Erythroblast (primary cell): ENCODE measurements at places on chromosomes 5 and 9.

- DNase-seq = no peak
Measured at GRCh38 chr9:117783828-117784227, 79.6 kb downstream of the TLR4 start.

- DNase-seq = no peak
Measured at GRCh38 chr9:126216826-126217225, 109.8 kb upstream of the MVB12B start.

- DNase-seq = no peak
Measured at GRCh38 chr5:59282726-59283125, 610.8 kb downstream of the PDE4D start.

GRCh38 chr5:123671711-123672456 is 159.9 kb downstream of the CSNK1G3 start:
- no peak for DNase-seq

DNA sequence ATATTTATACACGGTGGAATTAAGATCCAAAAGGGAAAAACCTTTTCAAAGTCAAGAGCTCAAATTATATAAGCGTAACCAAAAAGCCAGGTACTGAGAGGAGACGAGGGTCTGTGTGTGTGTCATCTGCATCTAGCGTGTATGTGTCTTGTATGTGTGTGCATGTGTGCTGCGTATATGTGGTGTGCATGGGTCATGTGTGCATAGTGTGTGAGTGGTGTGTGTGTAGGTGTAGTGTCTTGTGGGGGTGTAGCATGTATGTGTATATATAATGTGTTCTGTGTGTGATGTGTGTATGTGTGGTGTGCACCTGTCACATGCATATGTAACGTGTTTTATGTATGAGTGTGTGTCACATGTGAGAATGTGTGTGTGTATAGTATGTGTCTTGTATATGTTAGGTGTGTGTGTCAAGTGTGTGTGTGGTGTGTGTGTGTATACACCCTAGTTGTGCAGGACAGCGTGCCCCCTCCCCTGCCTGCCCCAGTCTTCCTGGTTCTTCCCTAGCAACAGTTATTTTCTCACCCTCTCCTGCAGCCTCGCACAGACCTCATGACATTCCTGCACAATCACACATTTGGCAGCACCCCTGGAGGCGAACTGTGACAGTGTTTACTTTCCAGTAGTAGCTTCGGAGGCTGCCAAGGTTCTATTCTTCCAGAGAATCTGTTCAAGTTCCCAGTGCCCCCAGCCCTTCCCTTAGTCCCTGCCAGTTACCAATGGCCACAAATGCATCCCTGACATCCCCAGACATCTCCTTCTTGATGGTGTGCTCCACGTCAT is 27.1 kb upstream of the TNIP1 start:
- no peak for DNase-seq

DNA sequence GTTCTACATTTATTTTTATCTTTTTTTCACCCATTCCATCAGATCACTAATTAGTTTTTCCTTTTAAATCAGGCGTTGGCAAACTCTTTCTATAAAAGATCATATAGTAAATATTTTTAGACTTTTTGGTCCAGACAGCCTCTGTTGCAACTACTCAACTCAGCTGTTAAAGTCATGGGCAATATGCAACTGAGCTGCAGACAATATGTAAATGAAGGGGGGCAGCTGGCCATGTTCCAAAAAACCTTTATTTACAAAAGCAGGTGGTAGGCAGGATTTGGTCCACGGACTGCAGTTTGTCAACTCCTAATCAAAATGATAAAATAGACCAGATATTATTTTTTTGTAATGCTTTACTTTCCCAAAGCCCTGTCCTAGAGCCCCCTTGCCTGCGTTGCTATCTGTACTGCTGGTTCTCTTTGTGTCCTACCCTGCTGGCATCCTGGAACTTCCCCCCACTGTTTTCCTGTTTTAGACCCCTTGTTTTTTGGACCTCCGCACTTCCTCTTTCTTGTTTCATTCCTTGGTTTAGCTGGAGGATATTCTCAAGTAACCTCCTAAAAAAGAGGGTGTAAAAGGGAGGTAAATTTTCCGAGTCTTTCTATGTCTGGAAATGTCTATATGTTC is 24.7 kb upstream of the TNFSF8 start:
- no peak for DNase-seq

DNA sequence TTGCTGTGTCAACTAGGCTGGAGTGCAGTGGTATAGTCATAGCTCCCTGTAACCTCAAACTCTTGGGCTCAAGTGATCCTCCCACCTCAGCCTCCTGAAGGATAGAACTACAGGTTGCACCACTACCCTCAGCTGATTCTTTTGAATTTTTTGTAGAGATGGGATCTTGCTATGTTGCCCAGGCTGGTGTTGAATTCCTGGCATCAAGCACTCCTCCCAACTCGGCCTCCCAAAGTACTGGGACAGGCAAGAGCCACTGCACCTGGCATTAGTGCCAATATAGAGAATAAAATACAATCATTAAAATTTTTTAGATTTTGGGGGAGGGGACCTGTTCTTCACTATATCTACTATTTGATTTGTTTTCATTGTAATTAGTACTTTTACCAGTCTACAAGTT is 15.4 kb downstream of the PPIP5K2 start:
- no peak for DNase-seq

GRCh38 chr9:120394058-120394669 is 185.8 kb downstream of the CDK5RAP2 start:
- DNase-seq = no peak

GRCh38 chr9:112439171-112439570 is 47.5 kb upstream of the KIAA1958 start:
- DNase-seq = no peak

- no peak for DNase-seq
Measured at GRCh38 chr5:16549491-16550206, 67.1 kb downstream of the RETREG1 start.

DNA sequence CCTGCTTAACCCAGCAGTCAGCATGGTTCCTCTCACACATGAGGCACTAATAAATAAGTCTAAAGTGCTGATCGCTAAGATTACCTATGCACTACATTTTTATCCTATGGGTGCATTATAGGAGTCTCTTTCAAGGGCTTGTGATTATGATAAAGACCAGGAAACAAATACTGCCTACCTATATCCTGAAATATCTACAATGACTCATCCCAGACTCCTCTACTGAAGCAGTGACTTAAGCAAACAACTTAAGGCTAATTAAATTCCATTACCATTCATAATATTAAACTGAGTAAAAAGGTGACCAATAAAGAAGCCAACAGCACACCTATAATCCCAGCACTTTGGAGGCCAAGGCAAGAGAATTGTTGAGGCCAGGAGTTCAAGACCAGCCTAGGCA is 338.4 kb downstream of the DNAH5 start:
- DNase-seq = no peak

DNA sequence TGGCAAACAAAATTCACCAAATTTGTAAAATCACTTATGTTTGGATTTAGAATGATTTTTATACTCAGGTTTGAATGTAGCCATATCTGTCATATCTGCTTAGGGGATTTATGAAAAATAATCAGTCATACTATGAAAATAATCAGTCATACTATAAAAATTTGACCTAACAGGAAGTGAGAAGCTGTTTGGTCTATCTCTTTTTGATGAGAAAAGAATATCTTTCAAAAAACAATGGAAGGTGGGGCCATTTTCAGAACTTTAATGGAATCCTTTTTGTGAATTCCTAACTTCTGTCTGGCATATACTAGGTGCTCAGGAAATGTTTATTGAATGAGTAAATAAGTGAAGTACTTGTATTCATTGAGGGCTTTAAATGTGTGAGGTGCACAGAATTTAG is 70.1 kb downstream of the CWC27 start:
- no peak for DNase-seq

DNA sequence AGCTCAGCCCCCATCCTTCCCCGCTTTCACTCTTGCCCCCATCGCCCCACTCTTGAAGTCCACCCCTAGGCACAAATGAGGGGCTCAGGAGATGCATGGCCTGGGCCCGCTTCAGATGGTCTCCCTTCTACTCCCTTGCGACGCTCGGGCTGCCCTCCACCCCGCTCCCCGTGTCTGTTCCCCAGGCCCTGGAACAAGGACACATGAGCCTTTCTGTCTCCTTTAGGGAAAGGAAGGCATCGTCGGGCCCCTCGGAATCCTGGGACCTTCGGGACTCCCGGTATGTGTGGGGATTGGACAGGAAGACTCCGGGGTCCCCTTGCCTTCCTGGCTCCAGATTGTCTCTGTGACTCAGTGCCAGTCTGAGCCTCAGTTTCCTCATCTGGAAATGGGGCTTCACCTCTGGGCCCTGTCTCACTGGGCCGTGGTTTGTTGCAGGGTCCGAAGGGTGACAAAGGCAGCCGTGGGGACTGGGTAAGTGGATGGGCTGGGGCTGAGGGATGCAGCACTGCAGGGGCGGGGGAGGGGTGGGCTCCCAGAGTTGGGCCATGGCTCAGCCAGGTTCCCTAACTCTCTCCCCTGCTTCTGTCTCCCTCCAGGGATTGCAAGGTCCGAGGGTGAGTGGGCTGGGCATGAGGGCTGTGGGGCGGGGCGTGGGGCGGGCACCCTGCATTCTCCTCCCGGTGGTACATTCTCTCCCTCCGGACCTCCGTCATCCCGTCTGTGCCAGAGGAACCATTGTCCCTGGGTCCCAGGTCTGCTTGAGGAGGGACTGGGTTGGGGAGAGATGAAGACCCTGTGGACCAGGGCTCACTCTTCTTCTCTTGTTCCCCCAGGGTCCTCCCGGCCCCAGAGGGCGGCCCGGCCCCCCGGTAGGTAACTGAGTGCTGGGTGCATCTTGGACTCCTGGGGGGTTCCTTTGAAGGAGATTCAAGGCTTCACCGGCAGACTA is 21.8 kb upstream of the ORM1 start:
- DNase-seq = no peak

- DNase-seq = no peak
Measured at GRCh38 chr5:109935833-109936490, 246.2 kb downstream of the MAN2A1 start.

DNA sequence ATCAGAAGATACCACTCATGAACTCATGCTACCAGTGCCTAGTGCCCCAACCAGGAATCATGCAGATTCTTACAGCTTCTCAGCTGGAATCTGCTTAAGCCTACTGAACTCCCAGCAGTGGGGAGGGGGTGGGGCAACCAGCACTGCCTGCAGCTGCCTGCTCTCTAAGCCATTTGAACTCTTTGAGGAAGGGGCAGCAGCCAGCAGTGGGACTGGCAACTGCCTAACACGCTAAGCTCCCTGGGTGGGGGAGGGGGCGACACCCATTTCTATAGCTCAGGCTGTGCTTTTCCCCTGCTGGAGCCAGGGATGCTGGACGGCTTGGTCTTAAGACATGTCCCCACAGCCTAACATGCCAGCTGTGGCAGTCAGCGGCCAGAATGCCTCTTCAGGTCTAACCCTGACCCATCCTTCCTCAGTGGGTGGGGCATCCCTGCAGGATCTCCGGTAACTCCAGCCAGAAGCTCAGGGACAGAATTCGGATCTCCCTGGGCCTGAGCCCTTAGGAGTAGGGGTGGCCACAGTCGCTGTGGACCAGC is 889.7 kb downstream of the CDH9 start:
- DNase-seq = no peak

GRCh38 chr5:9466697-9467096 is 79.2 kb downstream of the SEMA5A start:
- DNase-seq = no peak

DNA sequence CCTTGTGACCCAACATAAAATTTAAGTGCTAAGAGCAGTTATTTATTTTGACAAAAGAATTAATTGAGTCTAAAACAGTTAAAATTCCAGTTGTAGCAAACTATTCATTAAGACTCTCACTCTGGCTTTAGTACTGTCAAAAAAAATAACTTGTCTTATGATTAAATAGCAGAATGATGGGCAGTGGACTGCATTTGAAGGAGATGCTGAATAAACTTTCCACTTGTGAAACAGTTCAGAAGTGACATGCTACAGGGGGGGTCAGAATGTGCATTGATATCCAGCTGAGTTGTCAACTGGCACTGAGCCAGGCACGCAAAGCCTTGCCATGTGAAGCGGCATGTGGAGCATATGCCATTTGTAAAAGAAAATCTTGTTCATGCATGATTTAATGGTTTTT is 76.0 kb downstream of the FCHO2 start:
- peak; percentile 50 for DNase-seq

GRCh38 chr5:127962491-127962890 is 121.1 kb upstream of the SLC12A2 start:
- DNase-seq = no peak

DNA sequence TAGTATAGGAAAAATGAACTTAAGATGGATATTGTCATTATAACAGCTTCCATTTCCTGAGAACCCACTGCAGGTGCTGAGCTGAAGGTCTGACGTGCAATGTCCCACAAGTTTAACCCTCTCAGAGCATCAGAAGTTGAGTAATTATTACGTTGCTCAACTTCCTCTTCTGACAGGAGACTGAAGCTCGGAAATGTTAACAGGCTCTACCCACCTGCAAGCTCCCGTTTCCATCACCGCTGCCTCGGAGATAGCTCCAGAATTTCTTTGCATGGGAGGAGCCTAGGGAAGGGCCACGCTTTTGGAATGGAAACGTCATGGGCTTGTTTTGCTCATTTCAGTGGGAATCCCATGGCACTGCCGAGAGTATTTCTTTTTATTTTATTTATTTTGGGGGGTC is 1.0 kb upstream of the NTMT1 start:
- DNase-seq = no peak

DNA sequence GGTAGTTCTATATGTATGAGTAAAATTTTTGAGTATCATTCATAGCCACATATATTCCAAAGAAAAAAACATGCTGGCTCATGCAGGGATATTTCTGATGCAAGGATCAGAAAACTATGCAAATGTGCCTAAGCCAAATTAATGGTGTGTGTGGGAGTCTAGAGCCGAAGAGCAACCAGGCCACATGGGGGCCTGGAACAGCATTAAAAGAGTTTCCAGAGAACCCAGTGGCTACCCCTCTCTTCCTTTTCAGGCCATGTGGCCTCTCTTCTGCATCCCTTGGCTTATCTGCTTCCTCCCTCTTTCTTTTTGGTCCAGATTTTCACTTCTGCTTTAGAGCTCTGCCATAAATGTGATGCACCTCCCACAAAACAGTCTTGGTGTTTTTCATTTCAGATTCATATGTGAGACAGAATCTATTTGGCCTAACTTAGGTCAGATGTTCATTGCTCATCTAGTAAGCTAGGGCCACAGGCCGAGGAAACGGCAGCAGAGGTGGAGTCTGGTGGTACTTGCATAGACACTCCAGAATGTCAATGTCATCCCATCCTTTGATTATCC is 300.0 kb downstream of the SH3GL2 start:
- DNase-seq = no peak

DNA sequence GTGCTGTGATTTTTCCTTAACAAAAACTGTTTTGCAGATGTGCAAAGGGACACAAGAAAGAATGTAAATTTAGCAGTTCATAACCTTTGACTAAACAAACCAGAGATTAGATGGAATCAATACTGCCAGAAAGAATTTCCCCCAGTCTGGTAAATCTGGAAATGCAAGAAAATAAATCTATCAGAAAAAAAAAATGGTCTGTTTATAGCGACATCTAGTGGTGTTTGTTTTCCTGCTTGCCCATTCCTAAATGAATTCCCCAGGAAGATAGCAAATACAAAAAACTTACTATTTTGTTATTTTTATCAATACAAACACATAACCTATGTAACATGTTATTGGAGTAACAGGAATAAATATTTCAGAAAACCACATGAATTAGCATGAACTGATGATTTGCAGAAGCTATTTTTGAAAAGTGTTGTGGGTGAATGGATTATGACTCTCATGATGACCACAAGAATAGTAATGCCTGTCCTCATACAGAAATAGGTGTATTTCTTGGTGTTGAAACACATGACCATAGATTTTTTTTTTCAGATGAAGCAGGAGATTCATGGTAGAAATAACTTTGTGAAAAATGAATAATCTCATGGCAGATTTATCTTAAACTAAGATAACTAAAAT is 1703.8 kb downstream of the MAT2B start:
- peak; percentile 48 for DNase-seq

- no peak for DNase-seq
Measured at GRCh38 chr5:163908253-163908652, 402.8 kb downstream of the MAT2B start.
